ENCODE measurements at places on chromosomes 16 and 17.
A peak's percentile ranks its signal among the peaks of the same experiment; 100 is the strongest.

- no peak overlapping the region for H3K27ac ChIP-seq
- no peaks in the 10 kb centered on the region for H3K36me3 ChIP-seq
- DNase-seq = no peak
- no peak overlapping the region for H3K4me3 ChIP-seq
- no peaks in the 10 kb centered on the region for H3K27me3 ChIP-seq
Measured at GRCh38 chr16:77918809-77919707, 103.3 kb upstream of the CLEC3A start.

DNA sequence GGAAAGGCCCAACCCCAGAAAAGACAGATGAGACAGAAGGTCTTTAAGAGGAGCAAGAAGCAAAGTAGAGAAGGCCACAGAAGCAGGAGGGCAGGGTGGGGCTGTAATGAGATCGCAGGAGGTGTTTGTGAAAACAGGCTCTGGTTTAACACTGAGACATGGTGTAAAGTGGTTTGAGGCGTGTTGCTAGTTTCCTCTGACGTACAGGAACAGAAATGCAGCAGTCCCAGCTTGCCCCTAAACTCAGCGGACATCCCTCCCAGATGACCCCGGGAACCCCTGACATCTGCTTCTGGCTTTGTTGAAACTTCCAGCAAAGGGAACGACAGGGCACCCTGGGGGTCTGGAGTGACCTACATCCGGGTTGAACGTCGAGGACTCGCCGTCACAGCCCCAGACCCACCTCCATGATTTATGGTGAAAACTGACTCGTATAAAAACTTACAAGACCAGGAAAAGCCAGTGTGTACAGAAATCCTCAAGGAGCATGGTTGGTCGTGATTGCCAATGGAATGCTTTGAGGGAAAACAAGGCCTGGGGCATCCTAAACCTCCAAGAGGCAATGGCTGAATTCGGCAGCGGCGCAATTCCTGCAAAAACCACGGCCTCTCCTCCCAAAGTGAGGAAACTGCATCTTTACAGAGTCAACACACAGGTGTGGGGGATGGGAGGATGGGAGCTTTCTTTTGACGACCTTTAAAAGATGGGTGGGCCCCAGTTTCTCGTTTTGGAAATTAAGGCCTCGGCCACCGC, 25.8 kb downstream of the LITAF start:
- peak overlapping the region; percentile 64 for H3K27ac ChIP-seq
- no peak overlapping the region for H3K4me3 ChIP-seq
- H3K36me3 ChIP-seq = peaks cover 10% of the 10 kb centered on the region
- DNase-seq = no peak

- H3K27ac ChIP-seq = no peak overlapping the region
- no peak for DNase-seq
- no peak overlapping the region for H3K4me3 ChIP-seq
- no peaks in the 10 kb centered on the region for H3K27me3 ChIP-seq
Measured at GRCh38 chr16:80654094-80654862, 113.5 kb downstream of the DYNLRB2 start.

- H3K4me1 ChIP-seq = peaks cover 9% of the 10 kb centered on the region
- H3K27me3 ChIP-seq = no peaks in the 10 kb centered on the region
- H3K27ac ChIP-seq = peak overlapping the region; percentile 79
- no peak for DNase-seq
Measured at GRCh38 chr16:457732-458400, 32.4 kb downstream of the RAB11FIP3 start.

DNA sequence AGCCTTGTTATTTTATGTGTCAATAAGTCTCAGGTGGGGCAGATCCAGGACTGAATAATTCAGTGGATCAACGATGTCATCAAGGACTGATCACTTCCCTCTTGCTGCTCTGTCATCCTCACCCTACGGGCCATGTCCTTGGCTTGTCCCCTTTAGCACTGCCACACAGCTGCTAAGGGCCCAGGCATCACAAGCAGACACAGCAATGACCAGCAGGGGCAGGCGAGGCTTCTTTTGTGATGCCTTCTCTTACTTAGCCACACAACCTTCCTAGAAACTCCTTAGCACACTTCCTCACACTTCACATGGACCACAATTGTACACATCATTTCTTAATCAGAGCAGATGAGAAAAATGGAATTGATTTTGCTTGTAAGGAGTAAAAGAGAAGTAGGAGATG, 356.3 kb upstream of the SOX9 start:
- H3K4me1 ChIP-seq = no peaks in the 10 kb centered on the region
- no peaks in the 10 kb centered on the region for H3K36me3 ChIP-seq
- no peak overlapping the region for H3K4me3 ChIP-seq
- peak; percentile 34 for DNase-seq

- no peak overlapping the region for H3K4me3 ChIP-seq
- no peak overlapping the region for H3K27ac ChIP-seq
- H3K4me1 ChIP-seq = no peaks in the 10 kb centered on the region
- DNase-seq = no peak
- no peaks in the 10 kb centered on the region for H3K27me3 ChIP-seq
Measured at GRCh38 chr17:11029791-11030190, 191.9 kb upstream of the PIRT start.

GRCh38 chr17:48526608-48527546, 3.9 kb downstream of the HOXB1 start:
- no peaks in the 10 kb centered on the region for H3K27me3 ChIP-seq
- no peak for DNase-seq
- no peak overlapping the region for H3K27ac ChIP-seq
- no peak overlapping the region for H3K4me3 ChIP-seq
- H3K36me3 ChIP-seq = no peaks in the 10 kb centered on the region

DNA sequence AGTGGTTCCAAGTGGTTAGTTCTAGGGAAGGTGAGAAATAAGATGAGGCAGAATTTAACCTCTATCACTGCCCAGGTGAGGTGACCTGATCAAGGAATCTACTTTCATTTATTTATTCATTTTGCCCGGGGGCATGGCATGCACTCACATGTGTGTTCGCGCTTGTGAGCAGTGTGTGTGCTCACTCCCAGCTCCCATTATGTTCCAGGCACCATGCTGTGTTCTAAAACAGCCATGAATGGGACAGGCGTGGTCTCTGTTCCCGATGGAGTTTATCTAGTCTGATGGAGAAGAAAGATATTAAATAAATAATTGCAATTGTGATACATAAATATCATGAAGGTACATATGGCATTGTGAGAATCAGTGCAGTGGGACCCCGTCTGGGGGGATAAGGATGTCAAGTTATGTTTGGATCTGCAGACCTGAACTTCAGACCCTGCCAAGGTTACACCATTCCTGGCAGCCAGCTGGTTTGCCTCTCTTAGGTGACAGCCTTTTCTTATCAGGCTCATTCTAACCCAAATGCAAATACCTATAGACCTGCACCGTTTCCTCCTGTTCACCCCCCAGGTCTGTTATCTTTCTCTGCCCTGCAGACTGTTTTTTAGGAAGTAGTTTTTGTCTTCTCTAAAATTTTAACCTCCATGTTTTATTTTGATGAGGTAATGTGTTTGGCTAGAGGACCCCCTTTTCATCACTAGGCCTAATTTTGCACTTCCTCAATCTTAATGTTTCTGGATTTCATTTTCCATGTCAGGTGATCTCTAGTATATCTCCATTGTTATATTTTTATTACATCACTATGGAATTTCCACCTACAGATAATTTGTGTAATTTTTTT, 11.8 kb downstream of the CYB5B start:
- H3K4me1 ChIP-seq = peaks cover 6% of the 10 kb centered on the region
- peak overlapping the region; percentile 26 for H3K27ac ChIP-seq
- H3K36me3 ChIP-seq = peaks cover 2% of the 10 kb centered on the region
- no peak overlapping the region for H3K4me3 ChIP-seq
- H3K27me3 ChIP-seq = no peaks in the 10 kb centered on the region

DNA sequence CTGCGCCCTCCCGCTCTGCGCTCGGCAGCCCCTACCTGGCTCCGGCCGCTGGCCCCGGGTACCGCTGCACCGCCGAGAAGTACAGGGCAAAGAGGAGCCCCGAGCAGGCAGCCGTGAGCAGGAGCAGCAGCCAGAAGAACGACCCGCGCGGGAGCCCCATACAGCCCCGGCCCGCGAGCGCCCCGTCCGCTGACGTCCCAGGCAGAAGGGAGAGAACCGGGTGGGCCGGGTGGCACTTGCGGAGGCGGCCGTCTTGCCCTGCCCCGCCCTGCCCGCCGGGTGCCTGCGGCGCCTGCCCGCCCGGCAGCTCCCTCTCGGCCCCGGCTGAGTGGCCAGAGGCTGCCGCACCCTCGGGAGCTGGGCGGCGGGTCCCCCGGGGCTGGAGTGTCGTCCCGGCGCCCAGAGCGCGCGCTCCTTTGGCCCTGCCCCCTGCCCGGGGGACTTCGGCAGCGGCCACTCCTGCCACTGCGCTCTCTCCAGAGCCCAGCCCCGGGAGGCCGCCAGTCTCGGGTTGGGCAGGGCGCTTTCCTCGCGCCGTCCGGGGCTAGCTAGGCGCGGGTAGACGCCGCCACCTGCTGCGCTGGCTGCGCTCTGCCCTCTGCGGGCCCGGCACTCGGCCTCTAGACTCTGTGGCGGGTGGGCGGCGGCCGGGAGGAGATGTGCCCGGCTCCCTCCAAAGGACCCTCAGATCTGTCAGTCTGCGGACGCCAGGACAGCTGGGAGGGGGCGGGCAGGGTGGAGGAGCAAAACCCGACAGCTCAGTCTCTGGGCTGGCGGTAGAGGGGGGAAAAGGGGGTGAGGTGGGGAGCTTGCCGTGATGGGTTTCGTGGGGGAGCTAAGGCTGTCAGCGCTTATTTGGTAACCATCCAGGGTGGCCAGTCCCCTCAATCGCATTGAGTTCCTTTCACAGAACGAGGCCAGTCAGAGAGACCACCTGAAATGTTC, at the start of gene ST6GALNAC2:
Gene ST6GALNAC2 (minus strand): TSS at position 212 of the 945 bp plus-strand sequence. CDS start 52 bp downstream, at position 160.
- H3K36me3 ChIP-seq = no peaks in the 10 kb centered on the region
- no peaks in the 10 kb centered on the region for H3K27me3 ChIP-seq
- DNase-seq = peak; percentile 44
- peak within 1 kb of the TSS; percentile 23 for H3K4me3 ChIP-seq
- H3K27ac ChIP-seq = peak within 1 kb of the TSS; percentile 42

GRCh38 chr17:76492989-76493501, 8.2 kb downstream of the RHBDF2 start:
- peak overlapping the region; percentile 84 for H3K27ac ChIP-seq
- H3K36me3 ChIP-seq = no peaks in the 10 kb centered on the region
- peaks cover 6% of the 10 kb centered on the region for H3K4me1 ChIP-seq
- no peak for DNase-seq
- no peaks in the 10 kb centered on the region for H3K27me3 ChIP-seq

DNA sequence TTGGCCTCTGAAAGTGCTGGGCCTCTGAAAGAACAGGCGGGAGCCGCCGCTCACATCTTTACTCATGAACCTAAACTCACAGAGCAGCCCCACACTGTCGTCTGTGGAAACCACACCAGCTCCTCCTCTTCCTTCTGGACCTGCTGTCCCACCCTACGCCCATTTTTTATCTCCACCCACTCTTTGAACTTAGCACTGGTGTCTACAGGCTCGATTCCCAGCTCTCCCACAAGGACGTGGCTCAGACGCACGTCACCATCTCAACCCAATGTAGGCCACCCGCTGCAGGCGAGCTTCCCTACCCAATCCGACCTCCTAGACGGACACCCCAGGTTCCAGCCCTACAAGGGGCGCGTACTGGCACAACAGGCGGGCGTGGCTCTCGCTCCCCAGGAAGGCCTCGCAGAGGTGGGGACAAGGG, 62.2 kb downstream of the NXN start:
- H3K4me1 ChIP-seq = no peaks in the 10 kb centered on the region
- DNase-seq = no peak
- H3K27me3 ChIP-seq = no peaks in the 10 kb centered on the region

GRCh38 chr17:74369221-74369620, 1.9 kb downstream of the GPR142 start:
- no peak for DNase-seq
- H3K4me1 ChIP-seq = peaks cover 9% of the 10 kb centered on the region
- H3K27me3 ChIP-seq = no peaks in the 10 kb centered on the region
- no peak overlapping the region for H3K4me3 ChIP-seq
- H3K27ac ChIP-seq = no peak overlapping the region
- H3K36me3 ChIP-seq = no peaks in the 10 kb centered on the region

GRCh38 chr16:1377406-1378010, 25.8 kb downstream of the GNPTG start:
- no peaks in the 10 kb centered on the region for H3K36me3 ChIP-seq
- peaks cover 19% of the 10 kb centered on the region for H3K4me1 ChIP-seq
- no peak overlapping the region for H3K27ac ChIP-seq

DNA sequence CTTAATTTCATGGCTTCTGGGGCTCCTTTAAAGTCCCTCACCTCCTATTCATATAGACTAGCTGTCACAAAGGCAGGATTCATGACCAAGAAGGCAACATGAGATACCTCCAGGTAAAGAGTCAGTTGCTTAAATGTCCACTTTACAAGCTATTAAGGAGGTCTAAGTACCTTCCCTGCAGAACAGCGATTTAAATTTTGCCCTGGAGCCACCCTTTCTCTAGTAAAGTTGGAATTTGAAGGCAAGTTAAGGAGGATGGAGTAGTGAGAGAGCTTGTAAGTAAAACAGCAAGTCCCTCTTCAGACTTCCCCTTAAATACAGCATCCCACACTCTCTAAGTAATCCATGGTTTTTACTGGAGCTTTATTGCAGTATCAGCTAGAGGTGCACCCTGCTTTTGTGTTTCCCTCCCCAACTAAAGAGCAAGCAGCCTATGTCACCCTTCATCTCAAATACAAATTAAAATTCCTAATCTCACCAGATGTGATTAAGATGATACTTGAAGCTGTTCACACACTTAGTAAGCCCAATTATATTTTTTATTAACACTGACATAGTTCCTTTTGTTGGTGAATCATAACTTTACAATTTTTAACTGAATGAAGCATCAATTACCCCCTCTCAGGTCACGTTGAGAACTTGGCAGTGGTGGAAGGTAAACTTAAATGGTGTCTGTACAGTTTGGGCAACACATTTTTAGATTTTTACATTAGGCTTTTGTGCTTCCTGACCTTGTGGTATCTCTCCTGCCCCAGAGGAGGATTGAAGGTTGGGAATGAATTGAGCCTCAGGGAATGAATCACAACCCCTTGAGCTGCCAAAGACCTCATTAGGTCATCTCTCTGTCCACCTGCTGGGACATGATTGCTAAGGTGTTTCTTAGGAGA, 108.9 kb downstream of the TANGO6 start:
- DNase-seq = no peak
- no peaks in the 10 kb centered on the region for H3K27me3 ChIP-seq
- no peak overlapping the region for H3K27ac ChIP-seq

DNA sequence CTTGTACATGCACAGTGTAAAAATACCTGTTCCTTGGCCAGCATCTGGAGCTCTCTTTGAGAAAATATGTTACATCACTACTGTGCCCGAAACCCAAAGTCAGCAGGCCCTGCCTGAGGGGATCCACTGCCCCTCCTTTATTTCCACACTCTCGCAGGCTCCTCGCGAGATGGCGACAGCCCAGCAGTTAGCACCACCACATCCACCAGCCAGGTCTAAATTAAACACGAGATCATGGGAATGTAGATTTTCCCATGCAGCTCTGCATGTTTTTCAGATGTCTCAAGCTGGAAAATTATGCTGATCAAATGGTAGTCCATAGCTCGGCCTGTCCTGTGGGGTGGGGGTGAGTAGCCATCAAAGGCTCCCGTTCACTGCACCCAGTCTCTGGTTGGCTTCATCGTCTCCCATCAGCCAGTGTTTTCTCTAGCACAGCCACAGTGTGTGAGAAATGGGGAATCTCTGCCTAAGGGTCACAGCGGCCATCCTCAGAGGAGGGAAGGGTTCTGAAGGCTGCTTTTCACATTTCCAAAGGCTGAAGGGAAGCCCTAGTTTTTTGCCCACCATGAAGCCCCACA, 34.7 kb downstream of the EPN2 start:
- no peak overlapping the region for H3K27ac ChIP-seq
- H3K27me3 ChIP-seq = no peaks in the 10 kb centered on the region
- no peak for DNase-seq
- no peak overlapping the region for H3K4me3 ChIP-seq

GRCh38 chr17:38719289-38719942, 10.7 kb upstream of the CISD3 start:
- DNase-seq = no peak
- no peak overlapping the region for H3K27ac ChIP-seq
- H3K4me3 ChIP-seq = no peak overlapping the region
- no peaks in the 10 kb centered on the region for H3K27me3 ChIP-seq
- peaks cover 32% of the 10 kb centered on the region for H3K36me3 ChIP-seq

Measured in liver (tissue), 10 donors.